ENCODE measurements at places on chromosomes 6 and 20.

- no peak for DNase-seq
These were observed 85.2 kb downstream of the BANF2 start for GRCh38 chr20:17785007-17785406.

DNA sequence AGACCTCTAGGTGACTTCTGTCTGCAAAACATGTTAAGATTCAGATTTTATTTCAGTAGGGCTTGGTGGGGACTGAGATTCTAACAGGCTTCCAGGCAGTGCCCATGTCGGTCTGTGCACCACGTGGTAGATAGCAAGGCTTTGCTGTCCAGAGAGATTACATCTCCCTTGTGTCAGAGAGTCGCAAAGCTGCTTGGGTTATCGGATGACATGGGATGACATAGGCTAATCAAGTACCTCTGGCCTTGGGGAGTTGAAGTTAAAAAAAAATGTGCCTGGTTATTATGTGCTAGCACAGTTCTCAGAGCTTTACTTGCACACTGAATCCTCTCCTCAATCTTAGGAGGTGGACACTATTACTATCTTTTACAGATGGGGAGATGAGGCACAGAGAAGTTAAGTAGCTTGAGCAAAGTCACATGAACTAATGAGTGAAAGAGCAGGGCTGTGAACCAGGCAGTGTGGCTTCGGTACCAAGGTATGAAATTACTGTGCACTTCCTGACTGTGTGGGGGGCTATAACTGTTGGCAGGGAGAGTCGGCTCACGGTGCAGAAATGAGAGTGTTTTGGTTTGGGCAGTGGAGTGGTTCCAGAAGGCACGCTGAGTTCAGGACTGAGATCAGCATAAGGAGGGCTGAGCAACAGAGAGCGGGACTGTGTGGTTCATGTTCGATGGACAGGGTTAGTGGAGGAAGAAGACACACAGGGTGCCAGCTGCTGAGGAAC is 41.1 kb downstream of the FARS2 start:
- DNase-seq = no peak

GRCh38 chr20:51003753-51004152 is 19.2 kb downstream of the KCNG1 start:
- DNase-seq = no peak

DNA sequence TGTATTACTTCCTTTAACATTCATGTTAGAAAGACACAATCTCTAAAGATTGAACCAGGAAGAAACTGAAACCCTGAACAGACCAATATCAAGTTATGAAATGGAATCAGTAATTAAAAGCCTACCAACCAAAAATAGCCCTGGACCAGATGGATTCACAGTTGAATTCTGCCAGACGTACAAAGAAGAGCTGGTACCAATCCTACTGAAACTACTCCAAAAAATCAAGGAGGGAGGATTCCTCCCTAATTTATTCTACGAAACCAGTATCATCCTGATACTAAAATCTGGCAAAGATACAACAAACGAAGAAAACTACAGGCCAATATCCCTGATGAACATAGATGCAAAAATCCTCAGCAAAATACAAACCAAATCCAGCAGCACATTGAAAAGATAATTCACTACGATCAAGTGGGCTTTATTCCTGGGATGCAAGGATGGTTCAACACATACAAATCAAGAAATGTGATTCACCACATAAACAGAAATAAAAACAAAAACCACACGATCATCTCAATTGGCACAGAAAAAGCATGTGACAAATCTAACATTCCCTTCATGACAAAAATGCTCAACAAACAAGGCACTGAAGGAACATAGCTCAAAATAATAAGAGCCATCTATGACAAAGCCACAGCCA is 15.0 kb downstream of the CDK19 start:
- DNase-seq = no peak

- no peak for DNase-seq
These were observed 121.6 kb downstream of the OGFRL1 start for GRCh38 chr6:71410164-71410566.

DNA sequence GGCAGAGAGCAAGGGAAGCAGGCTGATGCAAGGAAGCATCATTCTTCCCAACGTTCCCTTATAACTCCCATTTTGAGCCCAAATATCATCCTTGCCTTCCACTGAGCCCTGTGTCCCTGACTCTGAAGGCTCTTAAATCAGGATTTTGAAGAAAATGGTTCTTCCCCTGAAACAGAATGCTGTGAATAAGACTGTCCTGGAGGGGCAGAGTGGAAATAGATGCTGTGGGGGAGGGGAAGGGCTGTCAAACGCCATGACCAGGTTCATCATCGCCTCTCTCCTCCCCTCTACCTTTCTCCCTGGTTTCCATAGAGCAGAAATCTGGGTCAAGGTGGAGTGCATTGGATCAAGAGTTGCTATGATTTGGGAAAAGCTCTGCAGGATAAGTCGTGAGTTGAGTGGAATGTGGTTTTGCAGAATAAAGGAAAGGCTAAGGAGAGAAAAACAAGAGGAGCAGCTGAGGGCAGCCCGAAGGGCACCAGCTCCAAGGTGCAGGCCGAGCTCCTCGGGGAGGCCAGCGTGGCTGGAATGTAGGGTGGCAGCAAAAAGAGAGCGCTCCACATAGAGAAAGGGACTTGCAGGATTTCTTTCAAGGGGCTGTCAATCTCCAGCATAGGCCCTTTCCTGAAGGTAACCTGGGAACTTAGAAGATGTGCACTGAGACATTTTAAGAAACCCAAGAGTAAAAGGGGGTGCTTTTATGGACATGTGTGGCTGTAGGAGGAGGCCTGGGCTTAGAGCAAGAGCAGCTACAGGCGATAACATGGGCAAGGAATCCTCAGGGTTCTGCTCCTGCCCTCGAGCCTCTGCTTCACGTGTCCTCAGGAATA is 120.8 kb upstream of the CDYL start:
- no peak for DNase-seq

DNA sequence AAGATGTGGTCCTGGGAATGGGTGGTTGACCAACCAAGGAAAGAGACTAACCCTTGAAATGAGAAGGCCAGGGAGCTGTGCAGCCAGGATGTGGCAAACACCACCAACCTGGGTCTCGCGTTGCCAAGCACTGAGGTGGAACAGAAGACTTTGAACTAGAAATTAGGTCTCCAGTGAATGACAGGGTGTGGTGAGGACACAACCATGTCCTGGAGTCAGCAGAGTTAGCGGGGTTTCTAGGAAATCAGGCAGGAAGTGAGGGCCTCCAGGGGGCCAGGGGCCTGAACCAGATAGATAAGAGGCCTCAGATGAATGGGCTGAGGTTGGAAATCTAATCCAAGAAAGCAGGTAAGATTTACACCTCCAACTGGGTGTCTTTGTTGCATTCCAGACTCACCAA is 353.3 kb upstream of the ARID1B start:
- no peak for DNase-seq

- no peak for DNase-seq
These were observed 41.8 kb downstream of the SSR1 start for GRCh38 chr6:7271205-7271534.

DNA sequence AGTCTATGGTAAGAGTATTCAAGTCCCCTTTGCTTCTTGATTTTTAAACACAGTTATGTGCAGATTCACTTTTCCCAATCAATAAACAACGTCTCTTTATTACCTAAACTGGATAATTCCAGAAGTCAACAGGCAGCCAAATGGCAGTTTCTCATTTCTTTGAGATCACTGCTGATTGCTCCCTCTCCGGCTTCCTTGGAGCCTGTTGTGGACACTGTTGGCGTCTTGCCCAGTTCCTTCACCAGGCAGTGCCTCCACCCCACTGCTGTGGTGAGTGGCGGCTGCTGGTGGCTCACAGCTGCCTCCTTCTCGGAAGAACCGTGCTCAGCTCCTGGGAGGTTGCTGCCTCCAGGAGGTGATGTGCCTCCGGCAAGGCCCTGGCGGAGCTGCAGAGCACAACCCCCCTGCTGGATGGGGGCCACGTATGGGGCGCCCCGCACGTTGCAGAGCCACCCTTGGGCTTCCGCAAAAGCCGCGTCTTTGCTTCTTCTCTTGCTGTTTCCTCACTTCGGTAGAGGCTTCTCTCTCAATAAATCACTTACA is 105.1 kb upstream of the CNKSR3 start:
- DNase-seq = no peak

DNA sequence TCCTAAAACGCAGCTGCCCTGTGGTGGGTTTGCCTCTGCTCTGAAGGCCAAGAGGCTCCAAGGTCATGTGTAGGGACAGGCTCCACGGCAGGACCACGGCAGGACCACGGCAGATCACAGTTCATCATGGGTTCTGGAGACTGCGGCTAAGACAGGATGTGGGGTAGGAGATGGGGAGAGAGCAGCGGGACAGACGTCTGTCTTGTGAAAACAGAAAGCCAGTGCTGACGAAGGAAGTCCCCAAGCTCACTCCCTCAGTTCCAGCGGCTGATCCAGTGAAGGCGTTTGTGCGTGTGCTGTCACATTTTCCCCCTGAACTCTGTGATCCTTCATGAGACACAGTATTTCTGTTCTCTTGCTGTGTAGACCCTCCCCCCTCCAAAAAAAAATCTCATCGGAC is 67.9 kb upstream of the PTGIS start:
- DNase-seq = no peak

GRCh38 chr20:5400164-5400762 is 83.5 kb upstream of the PROKR2 start:
- DNase-seq = no peak

GRCh38 chr6:5976811-5977210 is 29.9 kb downstream of the NRN1 start:
- DNase-seq = no peak

DNA sequence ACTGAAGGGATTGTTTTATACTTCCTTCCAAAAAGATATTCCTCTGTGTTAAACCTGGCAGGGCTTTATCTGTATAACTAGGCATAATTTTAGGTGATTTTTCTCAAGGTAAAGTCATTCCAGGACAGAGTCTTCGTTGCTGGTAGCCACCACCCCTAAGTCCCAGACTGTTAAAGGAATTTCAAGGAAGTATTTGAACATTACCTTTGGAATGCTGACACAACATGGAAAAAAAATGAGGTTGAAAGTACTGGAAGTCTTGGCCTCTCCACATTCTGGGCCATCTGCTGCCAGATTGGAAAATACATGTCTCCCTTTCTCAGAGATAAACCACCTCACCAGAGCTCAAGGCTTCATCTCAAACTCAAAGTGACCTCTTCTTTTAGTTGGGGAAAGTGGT is 27.0 kb upstream of the ETV7 start:
- DNase-seq = no peak

DNA sequence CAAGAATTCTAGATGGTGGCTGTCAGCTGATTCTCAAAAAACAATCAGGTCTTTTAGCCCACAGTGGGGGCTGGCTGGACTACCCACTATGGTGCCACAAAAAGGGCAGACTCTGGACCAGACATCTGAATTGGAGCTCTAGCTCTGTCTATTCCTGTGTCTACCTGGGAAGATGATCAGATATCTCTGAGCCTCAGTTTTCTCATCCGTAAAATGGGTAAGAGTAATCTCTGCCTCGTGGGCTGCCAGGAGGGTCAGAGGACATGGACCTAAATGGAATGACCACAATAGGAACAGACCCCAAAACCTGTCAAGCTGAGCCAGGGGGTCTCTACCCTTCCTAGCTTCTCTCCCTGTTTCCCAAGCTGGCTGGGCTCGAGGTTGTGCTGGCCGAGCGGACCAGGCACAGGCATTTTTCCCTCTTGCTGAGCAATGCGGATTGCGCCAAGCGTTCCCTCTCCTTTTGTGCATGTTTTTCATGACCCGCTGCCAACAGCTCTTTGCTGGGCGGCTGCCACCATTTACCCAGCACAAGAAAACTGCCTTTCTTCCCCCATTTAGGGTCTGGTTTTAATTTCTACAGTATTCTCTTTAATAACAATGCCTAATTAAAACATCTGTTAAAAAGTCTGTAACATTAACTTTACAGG is 74.7 kb upstream of the MAFB start:
- no peak for DNase-seq

DNA sequence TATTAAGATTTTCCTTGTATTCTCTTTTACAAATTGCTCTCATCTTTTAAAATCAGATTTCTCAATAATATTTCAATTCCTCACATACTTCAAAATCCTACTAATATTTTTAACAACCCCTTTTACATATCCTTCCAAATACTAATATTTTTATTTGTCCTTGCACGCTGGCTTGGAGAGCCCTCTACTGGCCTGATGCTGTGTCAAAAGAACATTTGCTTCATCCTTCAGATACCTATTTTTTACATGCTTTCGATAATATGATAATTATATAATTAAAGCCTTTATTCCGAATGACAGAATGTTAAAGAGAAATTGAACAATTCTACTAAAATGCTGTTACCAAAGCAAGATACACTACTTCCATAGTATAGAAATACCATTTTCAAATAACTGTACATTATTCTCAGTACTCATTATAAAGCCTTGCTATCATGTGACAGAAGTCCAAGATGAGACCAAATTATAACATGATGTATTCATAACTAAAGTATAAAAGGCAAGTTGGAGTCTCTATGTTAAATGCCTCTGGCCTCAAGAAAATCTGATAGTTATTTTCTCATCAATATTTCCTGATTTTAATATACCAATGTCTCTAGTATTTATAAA is 39.0 kb upstream of the PLN start:
- no peak for DNase-seq

GRCh38 chr20:36352843-36353553 is 46.9 kb downstream of the DLGAP4 start:
- DNase-seq = no peak

GRCh38 chr6:21984135-21984534 is 312.7 kb downstream of the PRL start:
- DNase-seq = no peak

GRCh38 chr6:92826633-92827032 is 592.7 kb downstream of the EPHA7 start:
- DNase-seq = no peak

DNA sequence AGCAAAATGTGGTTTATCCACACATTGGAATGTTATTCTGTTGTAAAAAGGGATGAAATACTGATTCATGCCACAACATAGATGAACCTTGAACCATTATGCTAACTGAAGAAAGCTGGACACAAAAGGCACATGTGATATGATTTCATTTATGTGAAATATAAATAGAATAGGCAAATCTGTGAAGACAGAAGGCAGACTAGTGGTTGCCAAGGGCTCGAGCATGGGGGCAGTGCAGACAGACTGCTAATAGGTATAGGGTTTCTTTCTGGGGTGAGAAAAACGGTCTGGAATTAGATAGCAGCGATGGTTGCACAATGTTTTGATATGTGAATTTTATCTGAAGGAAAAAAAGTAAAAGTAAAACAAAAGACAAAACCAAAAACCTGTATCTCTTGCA is 54.6 kb upstream of the FNDC1 start:
- no peak for DNase-seq

DNA sequence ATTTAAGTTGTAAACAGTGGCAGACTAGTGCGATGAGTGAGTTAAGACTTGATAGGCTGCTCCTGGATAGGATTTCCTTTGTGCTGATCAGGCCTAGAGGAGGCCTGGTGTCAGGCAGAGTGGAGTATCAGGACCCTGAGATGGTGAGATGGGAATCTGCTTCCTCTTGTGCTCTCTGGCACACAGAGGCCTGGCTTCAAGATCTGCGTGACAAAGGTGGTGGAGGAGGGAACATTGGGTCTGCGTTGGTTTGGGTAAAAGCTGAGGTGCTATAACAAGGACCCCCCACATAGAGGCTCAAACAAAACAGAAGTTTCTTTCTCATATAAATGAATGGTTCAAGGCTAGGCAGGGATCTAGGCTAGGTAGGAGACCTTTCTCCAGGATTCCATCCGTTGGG is 20.3 kb downstream of the SCAND1 start:
- DNase-seq = no peak

Data from activated T-cell treated with anti-CD3 and anti-CD28 coated beads for 4 hours (primary cell).